ENCODE measurements at places on chromosomes 2 and 18.
A peak's percentile ranks its signal among the peaks of the same experiment; 100 is the strongest.

GRCh38 chr18:2040279-2040678 lies 531.0 kb downstream of the METTL4 start:
- DNase-seq, result no peak

GRCh38 chr2:165621086-165621560 lies 151.6 kb downstream of the CSRNP3 start:
- DNase-seq, result no peak

DNA sequence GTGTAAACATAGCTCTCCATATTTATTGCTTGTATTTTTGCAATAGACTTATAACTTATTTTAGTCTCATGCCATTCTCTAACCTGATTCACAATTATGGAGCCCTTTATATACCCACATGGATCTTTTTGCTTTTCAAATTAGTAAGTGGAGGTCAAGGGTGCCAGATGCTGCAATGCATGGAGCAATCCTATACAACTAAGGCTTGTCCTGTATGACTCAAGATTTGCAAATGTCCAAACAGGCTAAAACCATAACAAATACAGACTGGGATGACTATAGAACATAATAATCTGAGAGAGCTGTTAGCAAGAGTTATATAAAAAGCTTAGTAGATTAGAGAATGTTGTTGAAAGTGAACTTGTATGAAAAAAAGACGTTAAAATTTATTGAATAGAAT lies 690.4 kb upstream of the NRXN1 start:
- DNase-seq, result no peak

DNA sequence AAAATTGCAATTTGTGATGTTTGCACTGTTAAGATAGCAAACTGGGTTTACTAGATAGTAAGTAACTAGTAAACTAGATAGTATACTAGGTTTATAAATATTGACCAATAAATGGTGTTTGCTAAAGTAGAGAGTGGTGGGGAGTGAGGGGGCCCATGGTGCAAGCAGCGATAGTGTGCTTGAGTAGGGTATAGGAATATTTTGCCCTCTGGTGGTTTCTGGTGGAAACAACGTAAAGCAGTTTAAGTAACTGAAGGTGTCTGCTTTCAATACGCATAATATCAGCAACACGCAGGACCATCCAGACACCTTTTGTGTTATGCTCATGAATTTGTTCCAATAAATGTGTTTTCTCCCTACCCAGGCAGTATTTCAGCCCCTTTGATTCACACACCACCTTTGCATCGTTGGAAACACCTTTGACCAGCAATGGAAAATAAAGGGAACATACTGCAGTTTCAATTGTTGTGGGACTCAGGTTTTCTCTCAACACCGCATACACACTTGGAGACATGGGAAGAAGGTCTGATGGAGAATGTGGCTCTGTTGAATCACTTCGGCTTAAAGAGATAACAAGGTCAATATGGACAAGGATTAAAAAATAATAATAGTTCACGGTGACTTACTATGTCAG lies 16.7 kb upstream of the STAT1 start:
- DNase-seq, result peak; percentile 31

DNA sequence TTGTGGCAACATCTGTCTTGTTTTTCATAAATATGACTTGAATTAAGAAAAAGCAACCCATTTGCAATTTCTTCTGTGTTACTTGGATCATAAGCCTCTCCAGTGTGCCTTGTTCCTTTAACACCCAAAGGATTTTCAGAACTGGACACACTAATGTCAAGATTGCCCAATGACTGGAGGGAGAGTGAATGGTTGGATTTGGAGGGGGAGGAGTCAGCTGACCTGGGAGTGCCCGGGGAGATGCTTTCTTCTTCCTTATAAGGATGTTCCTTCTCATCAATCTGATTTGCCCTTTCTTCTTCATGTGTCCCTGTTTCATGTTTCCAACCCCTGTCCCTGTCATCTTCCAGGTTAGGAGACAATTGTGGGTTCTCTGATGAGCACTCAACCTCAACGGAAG lies 48.8 kb downstream of the ALPK2 start:
- DNase-seq, result no peak
